RKO (cell line): ENCODE measurements at places on chromosomes 1 and 21.

GRCh38 chr1:32754317-32755097 lies 51.9 kb upstream of the SYNC start:
- no peak for DNase-seq

- DNase-seq, result peak; percentile 62
These were observed 16.6 kb downstream of the IPO9 start for GRCh38 chr1:201845331-201846083.

DNA sequence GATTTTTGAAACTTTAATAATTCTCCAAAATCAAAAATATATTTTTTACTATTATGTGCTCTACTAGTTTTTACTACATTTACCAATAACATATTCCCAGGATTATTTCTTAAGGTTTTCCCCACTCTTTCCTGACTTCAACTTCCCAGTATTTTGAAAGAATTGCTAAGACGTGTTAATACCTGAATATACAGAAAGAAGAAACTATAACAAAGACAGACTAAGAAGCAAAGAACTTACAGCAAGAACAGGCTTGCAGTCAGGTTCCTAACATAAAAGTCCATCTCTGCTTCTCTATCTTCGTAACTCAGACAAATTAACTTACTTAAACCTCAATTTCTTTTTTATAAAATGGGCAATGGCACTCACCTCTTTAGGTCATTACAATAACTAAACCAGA lies 63.2 kb downstream of the SRSF11 start:
- DNase-seq, result no peak

DNA sequence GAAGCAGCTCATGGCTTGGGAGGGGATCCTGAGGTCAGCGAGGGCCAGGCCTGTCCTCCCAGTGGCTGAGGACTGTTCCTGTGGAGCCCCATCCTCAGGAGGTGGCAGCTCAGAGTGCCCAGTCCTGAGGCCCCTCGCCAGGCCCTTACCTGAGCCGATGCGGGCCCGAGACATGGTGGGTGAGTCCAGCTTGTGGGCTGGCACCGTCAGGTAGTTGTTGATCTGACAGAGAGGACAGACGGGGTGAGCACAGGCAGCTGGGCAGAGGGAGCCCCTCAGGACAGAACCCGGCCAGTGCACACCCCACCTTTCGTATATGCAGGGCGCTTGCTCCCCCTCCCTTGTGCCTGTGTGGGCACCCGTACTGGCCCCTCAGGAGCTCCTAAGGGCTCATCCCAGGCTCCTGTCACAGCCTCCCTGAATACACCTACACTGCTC lies 53.9 kb downstream of the SLC9A1 start:
- no peak for DNase-seq

GRCh38 chr21:30577766-30578165 lies 12.4 kb downstream of the KRTAP22-2 start:
- DNase-seq, result peak; percentile 8

GRCh38 chr1:89834083-89834704 lies 13.4 kb downstream of the LRRC8D start:
- DNase-seq, result no peak

DNA sequence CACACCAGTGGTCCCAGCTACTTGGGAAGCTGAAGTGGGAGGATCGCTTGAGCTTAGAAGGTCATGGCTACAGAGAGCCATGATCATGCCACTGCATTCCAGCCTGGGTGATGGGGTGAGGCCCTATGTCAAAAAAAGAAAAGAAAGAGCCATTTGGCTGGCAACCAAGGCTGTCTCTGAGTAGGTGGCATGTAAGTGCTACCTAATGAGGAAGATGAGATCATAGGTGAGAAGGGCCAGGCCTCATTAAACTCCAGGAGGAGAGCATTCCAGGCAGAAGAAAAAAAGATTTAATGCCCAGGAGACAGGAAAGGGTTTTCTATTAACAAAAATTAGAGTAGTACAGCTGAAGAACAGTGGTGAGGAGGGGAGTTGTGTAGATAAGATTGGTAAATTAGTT lies 103.4 kb upstream of the ZNF678 start:
- DNase-seq, result no peak

DNA sequence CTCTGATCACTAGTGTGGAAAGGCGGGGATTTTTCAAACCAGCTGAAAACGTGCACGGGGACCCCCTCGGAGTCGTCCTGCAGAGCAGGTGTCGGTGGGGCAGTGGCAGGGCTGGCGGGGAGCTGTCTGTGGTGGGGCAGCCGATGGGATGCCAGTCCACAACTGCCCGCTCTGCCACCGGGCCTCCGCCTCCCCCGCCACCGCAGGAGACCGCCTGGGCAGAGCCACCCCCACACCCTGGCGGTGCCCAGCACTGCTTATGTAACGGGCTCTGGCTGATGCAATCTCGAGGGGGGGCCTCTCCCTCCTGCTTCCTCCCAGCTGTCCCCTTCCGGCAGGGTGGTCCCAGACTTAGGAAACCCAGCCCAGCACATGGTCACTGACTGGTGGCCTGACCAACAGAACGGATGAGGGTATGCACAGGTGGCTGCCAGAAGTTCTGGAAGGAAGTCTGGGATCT lies 9.3 kb downstream of the CHD5 start:
- no peak for DNase-seq

DNA sequence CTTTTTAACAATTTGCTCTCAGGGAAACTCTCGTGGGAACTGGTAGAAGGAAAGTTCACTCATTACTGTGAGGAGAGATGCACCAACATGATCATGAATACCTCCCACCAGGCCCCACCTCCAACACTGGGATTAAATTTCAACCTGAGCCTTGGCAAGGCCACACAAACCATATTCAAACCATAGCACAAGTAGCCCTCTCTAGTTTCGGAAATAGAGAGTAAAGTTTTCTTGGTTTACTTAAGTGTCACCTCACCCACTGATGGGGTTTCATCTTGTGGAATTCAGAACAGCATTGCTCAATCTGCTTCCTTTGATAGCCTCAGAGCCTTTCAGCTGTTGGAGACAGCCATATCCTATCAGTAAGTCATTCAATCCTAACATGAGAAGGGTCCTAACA lies 25.5 kb upstream of the CCSAP start:
- DNase-seq, result no peak

DNA sequence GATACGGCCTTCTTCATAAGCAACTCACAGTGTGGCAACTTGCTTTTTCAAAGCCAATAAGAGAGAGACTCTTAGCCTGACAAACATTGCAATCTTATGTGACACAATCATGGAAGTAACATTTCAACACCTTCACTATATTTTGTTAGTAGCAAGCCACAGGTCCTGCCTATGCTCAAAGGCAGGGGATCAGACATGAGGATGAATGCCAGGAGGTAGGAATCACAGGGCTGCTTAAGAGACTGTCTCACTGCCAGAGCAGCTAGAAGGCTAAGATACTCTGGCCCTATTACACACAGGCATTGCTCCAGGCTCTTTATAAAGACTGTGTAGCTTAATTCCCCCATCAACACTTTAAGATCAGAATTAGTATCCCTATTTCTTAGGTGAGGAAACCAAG lies 236.2 kb upstream of the KAZN start:
- DNase-seq, result no peak

DNA sequence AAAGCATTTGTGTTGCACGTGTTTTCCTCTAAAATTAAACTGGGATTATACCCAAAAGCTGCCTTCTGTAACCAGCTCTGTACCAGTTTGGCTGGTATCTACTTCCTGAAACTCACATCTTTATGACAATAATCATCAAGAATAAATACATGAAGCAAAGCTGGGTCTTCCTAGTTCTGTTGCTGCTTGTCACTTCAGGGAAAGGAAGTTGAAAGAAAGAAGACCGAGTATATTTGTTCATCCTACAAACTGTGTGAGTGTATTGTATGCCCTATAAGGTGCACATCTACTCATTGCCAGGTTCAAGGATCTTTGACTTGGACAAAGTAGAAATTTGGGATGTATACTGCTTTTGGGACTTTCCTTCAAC lies 29.1 kb upstream of the IFNGR2 start:
- DNase-seq, result no peak

- DNase-seq, result no peak
These were observed 40.2 kb upstream of the QSOX1 start for GRCh38 chr1:180114396-180114945.

GRCh38 chr1:40416709-40417108 lies 33.6 kb upstream of the ZFP69B start:
- DNase-seq, result no peak

- no peak for DNase-seq
These were observed 15.9 kb downstream of the SARS1 start for GRCh38 chr1:109229531-109230127.

- DNase-seq, result no peak
These were observed 119.8 kb downstream of the RNF220 start for GRCh38 chr1:44524655-44525500.

DNA sequence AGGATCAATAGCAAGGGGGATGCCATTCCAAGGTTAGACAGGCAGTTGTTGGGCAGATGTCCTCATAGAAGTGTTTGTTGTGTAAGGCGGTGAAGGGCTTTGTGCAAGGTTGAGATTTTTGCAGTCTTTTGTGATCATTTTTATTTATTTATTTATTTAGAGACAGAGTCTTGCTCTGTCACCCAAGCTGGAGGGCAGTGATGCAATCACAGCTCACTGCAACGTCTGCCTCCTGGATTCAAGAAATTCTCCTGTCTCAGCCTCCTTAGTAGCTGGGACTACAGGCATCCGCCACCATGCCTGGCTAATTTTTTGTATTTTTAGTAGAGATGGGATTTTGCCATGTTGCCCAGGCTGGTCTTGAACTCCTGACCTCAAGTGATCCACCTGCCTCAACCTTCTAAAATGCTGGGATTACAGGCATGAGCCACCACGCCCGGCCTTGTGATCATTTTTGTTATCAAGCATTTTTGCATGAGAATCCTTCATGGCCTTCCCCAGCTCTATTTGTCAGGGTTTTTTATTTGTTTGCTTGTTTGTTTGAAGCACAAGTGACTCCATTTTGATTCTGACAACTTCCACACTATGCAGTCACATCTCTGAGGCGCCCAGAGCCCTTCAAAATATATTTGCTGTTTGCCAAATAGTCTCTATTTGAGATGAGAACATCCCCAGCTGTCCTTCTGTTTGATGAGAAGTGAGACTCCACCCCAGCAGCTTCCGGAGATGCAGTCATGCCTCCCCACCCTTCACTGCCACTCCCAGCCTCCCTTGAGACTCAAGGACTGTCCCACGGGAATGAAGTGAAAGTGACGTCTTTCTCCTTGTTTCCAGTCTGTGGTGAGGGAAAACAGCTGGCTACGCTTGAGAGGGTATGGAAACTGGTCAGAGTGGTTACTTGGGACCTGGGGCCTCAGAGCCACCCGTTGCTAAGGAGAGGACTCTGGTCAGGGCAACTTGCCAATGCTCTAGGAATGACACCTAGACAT lies 38.0 kb downstream of the TMEM50B start:
- DNase-seq, result no peak

- DNase-seq, result no peak
These were observed 1.5 kb upstream of the C2CD4D start for GRCh38 chr1:151841141-151841540.

GRCh38 chr1:53331446-53332185 lies 3.7 kb upstream of the LRP8 start:
- DNase-seq, result no peak

GRCh38 chr1:104804147-104804546 lies 1054.4 kb downstream of the AMY1C start:
- DNase-seq, result no peak

DNA sequence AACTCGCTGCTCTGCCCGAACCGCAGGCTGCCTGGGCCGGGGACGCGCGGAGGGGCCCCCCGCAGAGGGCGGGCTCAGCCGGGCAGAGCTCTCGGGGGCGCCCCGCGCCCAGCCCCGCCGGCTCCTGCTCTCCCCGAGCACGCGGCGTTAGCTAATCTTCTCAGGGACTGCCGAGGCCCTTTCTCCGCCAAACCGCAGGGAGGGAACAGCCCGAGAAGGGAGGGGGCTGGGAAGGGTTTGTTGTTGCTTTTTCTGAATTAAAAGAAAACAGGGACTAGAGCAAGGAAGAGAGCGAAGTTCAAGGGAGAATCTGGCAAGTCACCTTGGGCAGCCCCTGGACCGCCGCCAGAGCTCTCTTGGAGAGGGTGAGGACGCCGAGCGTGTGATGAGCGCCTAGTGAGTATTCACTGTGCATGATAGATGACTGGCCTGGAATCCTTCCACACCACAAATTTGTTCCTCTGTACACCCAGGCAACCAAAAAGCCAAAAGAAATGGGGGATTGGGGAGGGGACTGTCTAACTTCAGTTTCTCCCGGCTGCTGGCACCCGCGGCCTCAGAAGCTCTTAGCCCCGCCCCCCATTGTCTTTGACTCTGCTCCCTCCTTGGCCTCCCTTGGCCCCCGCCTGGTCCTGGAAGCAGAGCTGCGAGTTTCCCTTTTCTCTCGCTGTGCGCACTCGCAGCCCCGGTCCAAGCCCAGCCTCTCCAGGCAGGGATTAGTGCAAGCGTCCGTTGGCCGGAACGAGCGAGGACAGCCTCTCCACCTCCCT lies 19.7 kb upstream of the LMX1A start:
- peak; percentile 32 for DNase-seq

DNA sequence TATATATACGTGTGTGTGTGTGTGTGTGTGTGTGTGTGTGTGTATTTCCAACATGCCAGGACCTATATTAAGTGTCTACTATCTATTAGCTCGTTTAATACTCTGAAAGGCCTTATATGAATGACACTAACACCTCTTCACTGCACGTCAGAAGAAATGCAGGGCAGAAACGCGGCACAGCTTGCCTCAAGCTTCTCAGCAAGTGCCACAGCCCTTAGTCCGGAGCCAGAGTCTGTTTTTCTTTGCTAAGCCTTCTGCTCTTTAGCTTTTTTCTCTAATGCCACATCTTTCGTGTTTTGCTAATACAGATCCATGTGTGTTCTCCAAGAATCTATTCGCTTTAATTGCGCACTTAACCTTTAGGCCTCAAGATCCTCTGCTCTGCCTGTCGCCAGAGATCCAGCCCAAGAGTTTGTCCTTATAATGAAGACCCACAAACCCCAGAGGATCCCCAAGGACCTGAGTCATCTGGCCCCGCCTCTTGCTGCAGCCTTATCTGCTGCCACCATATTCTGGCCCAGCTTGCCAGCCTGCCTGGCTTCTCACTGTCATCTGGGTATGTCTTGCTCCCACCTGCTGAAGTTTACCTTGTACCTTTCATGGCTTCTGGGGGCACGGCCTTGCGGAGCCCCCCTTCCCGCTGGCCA lies 2.0 kb upstream of the TRIM58 start:
- no peak for DNase-seq

GRCh38 chr21:35475762-35476161 lies 426.7 kb upstream of the RUNX1 start:
- no peak for DNase-seq

GRCh38 chr21:38377165-38378088 lies 120.6 kb downstream of the KCNJ15 start:
- no peak for DNase-seq

DNA sequence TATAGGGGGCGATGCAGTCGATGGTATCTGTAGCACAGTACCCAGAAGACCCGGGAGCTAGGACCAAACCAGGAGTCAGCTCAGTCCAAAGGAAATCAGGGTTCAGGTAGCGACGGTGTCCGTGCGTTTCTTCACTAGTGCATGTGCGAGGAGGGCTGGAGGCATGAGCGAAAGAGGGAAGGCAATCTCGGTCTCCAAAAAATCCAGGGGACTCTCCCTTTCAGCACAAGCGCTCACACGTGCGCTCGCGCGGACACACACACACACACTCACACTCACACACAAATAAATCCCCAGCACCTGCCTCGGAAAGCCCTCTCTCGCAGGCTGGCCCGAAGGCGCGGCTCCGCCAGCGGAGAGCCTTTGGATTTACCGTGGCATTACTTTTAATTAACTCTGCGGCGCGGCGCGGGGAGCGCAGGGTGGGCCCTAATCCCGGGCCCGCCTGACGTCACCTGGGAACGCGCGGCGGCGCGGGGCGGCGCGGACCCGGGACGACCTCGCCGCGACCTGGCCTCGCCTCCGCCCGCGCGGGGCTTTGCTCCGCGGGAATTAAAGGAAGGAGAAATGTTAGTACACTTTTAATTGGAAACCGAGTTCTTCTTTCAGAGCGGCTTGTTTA lies 121.2 kb downstream of the LMX1A start:
- DNase-seq, result no peak
